ENCODE measurements at places on chromosomes 5 and 9.

- DNase-seq: peak; percentile 83
These were observed 2.1 kb upstream of the GLIS3 start for GRCh38 chr9:4301971-4302427.

DNA sequence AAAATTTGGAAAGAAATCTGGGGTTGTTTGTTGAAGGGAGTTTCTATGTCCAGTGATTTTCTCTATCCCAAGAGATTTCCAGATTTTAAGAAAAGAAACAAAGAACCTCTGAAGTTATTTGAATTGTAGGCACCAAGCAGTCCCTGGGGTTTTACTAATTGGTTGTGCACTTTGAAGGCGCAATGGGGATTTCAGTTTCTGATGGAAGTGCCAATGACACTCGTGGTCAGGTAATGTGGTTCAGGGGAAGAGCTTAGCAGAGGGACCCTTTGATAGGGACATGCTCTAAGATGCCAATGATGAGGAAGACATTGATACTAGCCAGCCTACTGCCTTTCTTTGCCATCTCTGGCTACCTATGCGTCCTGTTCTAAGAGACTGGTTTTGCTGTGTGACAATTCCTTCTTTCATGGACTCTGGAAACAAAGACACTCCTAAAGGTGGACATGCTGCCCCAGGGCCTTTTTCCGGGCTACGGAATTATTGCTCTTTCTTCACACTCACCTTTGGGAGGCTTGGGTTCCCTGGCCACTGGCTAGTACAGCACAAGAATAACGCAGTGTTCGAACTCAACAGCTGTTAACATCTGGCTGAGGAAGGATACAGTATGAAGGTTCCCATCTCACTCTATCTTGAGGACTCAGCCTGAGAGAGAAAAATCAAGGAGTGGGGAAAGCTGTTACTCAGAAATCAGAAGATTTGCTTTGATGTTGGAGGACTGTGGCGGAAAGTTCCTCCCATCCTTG is 6.9 kb upstream of the TRAF1 start:
- no peak for DNase-seq

- no peak for DNase-seq
These were observed 461.3 kb downstream of the EBF1 start for GRCh38 chr5:158638396-158638795.

DNA sequence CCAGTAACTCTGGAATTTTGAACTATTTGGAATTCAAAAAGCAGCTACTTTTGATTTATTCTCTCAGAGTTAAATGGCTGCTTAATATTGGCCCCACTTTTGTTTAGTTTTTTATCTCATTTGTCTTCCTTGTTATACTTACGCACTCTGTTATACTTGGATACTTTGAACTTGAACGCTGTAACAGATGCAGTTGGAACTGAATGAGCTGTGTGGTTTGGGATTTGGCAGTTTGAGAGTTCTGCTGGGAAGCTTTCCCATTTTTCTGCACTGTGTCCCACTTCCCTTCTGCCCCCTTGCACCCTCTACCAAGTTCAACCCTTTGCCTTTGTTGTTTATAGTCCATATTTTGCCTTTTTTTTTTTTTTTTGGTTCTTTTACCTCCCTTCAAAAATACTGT is 3.8 kb downstream of the RHOBTB3 start:
- DNase-seq: no peak

- DNase-seq: no peak
These were observed 1269.2 kb downstream of the EFNA5 start for GRCh38 chr5:106401561-106401960.

GRCh38 chr9:86175223-86175622 is 75.9 kb upstream of the GOLM1 start:
- no peak for DNase-seq

DNA sequence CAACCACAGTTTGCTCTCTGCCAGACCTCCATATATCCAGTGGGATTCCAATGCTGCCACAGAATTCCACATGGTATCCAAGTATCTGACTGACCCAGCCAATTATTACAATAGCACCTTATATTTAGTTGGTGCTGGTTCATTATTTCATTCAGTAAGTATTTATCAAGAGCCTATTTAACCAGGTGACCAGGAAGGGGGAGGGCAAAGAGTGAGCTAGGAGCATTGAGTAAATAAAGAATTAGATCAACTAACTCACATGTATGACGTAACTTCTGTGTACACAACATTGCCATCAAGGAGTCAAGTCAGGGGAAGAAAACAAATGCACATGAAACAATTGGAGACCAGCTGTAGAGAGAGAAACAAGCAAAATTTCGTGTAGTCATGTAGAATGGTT is 207.1 kb upstream of the PAPPA start:
- no peak for DNase-seq

Measured in AG09309 (cell line).